ENCODE measurements at places on chromosomes 2 and 18.

DNA sequence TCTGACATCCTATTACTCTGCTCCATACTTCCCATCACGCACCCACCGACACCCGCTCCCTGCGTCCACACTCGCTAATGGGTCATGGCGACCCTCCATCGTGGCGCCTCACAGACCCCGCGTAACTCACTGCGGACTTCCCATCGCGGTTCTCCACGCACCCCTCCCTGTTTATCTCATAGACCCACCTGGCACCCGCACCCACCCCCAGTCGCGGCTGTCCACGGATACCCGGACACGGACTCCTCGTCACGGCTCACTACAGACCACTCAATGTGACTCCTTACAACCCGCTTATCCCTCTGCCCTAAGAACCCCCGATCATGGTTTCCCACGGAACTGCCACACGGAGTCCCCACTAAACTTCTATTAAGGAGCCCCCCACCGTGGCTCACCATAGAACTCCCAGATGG, 458 bp downstream of the CXXC1 start:
- DNase-seq = no peak

- no peak for DNase-seq
Observed at GRCh38 chr18:74996996-74997395, 211.9 kb downstream of the PTGR3 start.

DNA sequence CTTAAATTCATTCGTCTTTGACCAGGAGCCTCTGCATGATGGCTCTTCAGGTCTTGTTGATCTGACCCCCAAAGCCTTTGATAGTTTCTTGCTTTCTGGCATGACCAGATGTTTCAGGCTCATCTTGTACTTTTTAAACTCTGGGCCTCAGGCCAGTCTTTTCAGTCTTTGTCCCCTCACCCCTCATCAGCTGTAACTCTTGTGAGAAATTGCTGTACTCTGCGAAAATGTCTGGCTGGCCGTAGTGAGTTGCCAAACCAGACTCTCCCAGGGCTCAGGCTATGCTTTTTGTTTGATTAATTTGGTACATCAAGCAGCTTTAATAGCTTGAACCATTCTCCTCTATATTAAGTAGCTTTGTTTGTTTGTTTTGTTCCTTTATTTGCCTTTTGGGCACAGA, 75.9 kb downstream of the BABAM2 start:
- no peak for DNase-seq

DNA sequence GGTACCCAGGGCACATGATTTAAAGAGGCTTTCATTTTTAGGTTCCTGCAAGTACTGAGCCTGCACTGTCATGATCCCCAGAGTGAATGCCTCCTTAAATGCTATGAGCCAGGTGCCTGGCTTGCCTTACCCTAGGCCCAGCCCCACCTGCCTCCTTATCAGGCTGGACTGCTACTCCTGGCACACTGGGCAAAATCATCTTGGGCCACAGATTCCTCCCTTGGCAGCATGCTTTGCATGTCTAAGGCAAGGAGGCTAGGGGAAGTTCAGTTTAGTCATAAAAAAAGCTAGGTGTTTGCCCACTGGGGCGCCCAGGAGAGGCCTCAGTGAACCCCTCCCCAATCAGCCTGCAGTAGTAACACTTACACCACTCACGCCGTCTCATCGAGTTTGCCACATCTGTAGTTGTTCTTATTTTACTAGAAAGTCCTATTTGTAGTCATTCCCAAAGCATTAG, 45.1 kb downstream of the LBH start:
- DNase-seq = no peak

DNA sequence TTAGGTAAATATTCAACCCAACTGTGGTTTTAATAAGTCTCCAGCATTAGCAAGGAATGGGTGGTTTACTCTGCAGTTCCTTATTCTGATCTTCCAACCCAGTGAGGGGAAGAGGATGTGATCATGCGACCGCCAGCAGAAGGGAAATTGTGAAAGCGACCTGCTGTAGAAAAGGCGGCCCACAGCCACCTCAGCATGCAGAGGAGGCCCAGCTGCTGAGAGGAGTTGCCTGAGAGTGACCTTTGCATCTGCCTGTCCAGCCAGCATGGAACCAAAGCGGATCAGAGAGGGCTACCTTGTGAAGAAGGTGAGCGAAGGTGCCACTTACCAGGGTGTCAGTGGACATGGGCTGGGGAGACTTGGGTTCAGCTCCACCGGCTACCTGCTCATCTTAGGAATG, at the start of gene PLEK:
Gene PLEK (plus strand): TSS at position 196 of the 400 bp plus-strand sequence. CDS start 70 bp downstream, at position 266.
- DNase-seq = no peak

DNA sequence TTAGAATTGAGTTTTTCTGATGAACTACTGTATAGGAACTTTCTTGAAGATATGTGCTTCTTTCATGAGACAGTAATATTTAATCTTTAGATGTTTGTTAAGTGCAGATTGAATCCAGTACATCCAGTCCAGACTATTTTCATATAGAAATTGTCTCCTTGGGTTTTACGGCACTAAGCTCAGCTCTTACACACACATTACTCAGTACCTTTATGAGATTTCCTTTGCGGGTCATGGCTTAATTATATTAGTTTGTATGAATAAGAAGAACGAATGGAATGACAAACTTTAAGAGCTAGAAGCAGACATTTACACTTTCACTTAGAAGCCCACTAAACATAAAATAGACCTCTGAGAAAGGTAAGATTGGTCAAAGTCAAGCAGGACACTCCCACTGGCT, 223.3 kb upstream of the THUMPD2 start:
- DNase-seq = no peak
